Stimulated activated naive CD4-positive, alpha-beta T cell treated with Interleukin-2 at 50 U/mL for 16 hours (primary cell): ENCODE measurements at places on chromosomes 12 and 14.

DNA sequence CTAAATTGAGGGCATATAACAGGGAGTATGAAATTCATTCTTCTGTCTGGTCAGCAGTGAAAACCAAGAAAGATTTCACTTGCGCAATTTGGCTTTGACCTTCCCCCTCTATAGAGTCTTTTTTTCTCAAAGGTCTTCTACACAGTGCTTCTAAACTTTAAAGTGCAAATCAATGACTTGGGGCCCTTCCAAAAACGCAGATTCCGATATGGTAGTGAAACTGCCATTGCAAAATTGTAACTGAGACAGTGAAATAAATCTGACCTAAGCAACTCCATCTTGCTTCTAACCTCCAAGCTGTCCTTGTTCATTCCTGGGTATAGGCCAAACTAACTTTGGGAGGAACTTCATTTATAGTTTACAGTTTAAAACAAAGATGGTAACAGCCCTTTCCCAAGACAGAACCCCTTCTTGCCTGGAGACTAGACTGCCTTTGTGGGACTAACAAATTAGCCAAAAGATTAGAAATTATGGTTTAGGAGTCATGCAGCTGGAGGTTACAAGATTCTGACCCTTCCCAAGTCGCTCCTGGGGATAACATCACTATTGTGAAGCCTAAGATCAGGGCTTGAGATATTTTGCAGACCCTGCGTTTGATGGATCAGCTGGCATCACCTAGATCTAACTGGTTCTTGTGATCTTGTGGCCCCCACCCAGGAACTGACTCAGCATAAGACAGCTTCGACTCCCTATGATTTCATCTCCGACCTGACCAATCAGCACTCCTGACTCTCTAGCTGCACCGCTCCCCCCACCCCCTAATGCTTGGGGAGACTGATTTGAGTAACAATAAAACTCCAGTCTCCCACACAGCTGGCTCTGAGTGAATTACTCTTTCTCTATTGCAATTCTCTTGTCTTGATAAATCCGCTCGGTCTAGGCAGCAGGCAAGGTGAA, 5.0 kb downstream of the SLC25A21 start:
- DNase-seq = no peak

GRCh38 chr14:70640938-70641547, 673 bp upstream of the TTC9 start:
- DNase-seq = peak; percentile 58

- DNase-seq = no peak
These were observed 185.2 kb downstream of the AEBP2 start for GRCh38 chr12:19624491-19624890.

GRCh38 chr12:98669751-98670150, 24.7 kb downstream of the APAF1 start:
- DNase-seq = no peak

GRCh38 chr14:91396959-91397815, 20.4 kb downstream of the CCDC88C start:
- DNase-seq = peak; percentile 47

GRCh38 chr12:25653487-25654175, 100.5 kb upstream of the LMNTD1 start:
- DNase-seq = no peak

GRCh38 chr14:95255487-95255886, 64.2 kb downstream of the CLMN start:
- no peak for DNase-seq
